Posterior cingulate gyrus (tissue), 11 donors: ENCODE measurements at places on chromosomes 11 and 22.

GRCh38 chr11:108196901-108197300 lies 25.5 kb downstream of the NPAT start:
- DNase-seq, result no peak

GRCh38 chr11:23103416-23103815 lies 243.1 kb upstream of the CCDC179 start:
- DNase-seq, result no peak

- DNase-seq, result peak; percentile 4
Measured at GRCh38 chr11:70489276-70489675, 90.9 kb downstream of the CTTN start.

GRCh38 chr11:61827571-61828378 lies at the start of gene FADS2:
TSS of gene FADS2 (plus strand) at chr11:61828300. CDS start at chr11:61828391, 91 bp downstream.
- peak; percentile 97 for DNase-seq

DNA sequence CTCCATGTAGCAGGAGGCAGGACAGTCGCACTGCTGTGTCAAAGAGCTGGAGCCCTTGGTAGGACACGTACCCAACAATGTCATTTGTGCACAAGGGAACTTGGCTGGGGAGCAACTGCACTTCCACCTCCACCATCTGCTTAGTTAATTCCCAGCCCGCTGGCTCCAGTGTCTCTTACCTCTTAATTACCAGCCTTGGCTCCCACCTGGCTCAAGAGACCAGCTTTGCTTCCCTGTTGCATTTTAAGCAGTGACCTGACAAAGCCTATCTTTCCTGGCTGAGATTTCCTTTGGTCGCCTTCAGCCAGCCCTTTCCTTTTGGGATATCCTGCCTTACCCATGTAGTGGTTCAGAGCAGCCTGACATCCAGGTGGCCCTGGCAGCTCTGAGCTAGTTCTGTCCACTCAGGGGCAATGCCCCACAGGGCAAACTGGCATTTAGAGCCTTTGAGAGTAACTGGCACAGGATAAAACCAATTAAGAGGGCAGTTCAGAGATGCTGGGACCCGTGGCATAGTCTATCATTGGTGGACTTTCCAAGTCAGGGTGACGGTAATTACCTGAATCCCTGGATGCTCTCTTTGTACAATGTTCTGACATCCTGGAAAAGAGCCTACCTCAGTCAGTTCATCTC lies 212.6 kb upstream of the SORL1-AS1 start:
- DNase-seq, result no peak

DNA sequence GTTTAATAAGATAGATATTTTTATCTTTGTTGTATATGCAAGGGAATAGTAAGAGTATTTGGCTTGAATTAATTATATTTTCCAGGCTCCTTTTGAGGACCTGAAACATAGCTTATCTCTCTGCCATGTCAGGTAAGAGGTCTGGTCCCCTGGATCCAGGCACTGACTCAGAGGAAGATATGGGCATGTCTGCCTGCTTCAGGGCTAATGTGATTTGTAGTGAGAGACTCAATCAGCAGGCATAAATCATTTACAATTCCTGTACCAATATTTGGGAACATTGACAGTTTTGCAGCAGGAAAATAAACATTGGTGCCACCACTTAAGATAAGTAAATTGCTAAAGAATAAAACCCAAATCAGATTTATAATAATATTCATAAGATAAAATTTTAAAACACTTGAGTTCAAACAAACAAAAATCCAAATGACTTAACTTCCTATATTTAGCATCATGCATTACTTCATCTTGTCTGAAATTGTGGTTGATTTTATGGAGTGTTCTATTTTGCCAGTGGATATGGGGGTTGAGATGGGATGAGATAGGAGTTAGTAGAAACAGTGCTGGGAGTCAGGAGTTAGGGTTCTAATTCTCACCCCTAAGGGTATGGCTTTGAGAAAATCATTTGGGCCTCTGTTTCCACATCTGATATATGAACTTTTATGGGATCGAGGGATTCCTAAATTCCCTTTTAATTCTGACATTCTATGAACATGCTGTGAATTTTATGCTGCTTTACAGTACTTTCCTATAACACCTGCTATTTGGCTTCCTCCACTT lies 5.1 kb upstream of the CALCA start:
- no peak for DNase-seq

- DNase-seq, result no peak
Measured at GRCh38 chr11:41414771-41415440, 44.5 kb downstream of the LRRC4C start.

DNA sequence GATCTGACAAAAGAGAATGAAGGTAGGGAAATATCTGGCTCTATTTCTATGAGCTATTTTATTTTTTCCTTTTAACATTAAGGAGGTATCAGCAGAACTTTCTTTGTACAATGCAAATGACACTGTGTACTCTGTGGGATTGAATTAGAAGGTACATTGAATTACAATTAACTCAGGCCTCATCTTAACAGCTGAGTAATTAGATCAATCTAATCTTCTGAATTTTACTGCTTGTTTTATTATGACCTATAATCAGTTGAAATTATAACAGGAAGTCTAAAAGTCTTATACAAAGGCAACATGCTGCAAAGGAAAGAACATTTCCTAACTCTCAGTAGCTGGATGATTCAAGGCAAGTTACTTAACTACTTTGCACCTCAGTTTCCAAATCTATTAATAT lies 69.8 kb downstream of the RELT start:
- DNase-seq, result no peak

GRCh38 chr11:83427501-83427900 lies 141.3 kb upstream of the CCDC90B start:
- no peak for DNase-seq

GRCh38 chr11:72703267-72704008 lies 29.2 kb upstream of the PDE2A start:
- DNase-seq, result no peak

GRCh38 chr11:4704790-4705334 lies 278 bp downstream of the MMP26 start:
- DNase-seq, result no peak

DNA sequence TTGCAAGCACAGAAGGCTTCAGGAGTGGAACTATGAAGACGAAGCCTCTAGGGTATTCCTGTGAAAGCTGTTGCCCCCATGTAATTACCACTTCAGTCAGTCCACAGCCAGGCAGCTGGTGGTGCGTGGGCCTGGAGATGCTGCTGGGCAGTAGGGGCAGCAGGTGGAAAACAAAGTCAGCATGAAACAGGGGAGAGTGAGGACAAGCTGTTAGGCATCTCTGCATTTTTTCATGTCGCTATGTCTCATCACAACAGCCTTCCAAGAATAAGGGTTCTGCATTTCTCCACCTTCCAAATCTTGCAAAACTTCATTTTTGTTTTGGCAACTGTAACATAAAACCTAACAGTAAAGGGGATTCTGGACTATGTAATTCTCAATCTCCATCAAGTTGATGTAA lies 757.5 kb downstream of the NELL1 start:
- DNase-seq, result no peak

- peak; percentile 70 for DNase-seq
Measured at GRCh38 chr22:21447694-21448402, 19.3 kb upstream of the TMEM191C start.

GRCh38 chr11:58829786-58830185 lies 14.7 kb downstream of the GLYATL2 start:
- DNase-seq, result no peak

- DNase-seq, result peak; percentile 85
Measured at GRCh38 chr11:46513934-46514342, 79.9 kb downstream of the AMBRA1 start.

- peak; percentile 91 for DNase-seq
Measured at GRCh38 chr11:1410366-1411291, 20.9 kb downstream of the BRSK2 start.

DNA sequence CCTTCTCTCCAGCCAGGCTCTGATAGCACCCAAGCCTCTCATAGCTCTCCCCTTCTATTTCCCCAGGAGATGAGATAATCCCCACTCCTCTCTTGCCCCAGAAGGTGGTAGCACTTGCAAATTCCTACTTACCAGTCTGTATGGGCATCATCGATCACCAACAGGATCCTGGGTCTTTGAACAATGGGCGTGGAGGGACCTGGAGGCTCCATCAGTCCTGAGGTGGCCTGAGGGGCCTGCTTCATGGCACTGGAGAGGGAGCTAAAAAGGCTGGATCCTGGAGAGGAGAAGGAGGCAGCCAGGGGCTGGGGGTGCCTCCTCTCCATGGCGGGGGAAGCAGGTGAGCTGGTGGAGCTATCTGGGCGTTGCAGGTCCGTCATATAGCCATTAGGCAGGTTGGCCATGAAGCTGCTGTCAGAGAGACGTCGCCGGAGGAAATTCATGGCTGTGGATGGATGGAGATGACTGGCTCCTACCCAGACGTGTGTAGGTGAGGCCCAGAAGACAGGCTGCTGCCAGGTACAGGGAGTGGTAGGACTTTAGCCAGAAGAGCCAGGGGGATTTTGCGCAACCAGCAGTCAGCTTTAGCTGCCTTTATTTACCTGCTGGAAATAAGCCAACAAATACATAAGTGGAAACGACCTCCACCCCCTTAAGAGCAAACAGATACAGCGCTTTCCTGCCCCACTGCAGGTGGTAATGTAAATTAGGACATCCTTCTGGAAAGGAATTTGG lies 51.8 kb downstream of the SYN3 start:
- DNase-seq, result no peak
